ENCODE measurements at places on chromosomes 5 and 9.

DNA sequence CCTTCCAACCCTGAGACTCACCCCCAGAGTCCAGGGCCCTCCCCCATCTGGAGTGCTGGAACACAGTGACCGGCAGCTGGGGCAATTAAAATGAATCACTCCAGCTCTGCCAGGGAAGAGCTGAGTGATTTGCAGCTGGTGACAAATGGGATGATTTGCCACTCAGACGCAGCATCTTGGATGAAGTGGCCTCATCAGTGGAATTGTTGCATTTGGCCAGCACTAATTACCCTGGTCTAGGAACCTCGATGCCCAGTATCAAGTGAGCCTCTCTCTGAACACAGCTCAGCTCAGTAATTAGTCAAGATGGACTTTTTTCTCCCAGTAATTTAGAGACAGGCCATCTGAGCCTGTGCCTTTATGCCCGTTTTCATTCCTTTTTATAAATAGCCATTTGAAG lies 259.5 kb downstream of the GRIA1 start:
- no peak for DNase-seq

- DNase-seq, result no peak
These were observed 10.0 kb upstream of the CAVIN4 start for GRCh38 chr9:100567856-100568255.

GRCh38 chr5:124783794-124784193 lies 37.4 kb upstream of the ZNF608 start:
- no peak for DNase-seq

DNA sequence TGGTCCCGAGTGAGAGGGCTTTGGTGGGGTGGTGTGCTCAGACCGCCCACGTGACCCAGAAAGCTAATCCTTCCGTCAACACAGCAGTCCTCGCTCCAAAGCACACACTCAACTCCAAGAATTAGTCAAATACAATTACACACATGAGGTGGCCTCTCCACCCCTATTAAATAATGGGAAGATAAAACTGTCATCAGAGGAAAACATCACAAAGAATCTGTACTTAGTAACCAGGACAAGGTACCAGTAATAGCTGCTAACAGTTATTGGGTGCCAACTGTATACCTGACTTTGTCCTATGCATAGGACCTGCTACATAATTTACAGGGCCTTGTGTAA lies 222.8 kb downstream of the HSPA4 start:
- no peak for DNase-seq

- DNase-seq, result peak; percentile 51
These were observed 406.9 kb upstream of the ACTBL2 start for GRCh38 chr5:57889558-57889957.

DNA sequence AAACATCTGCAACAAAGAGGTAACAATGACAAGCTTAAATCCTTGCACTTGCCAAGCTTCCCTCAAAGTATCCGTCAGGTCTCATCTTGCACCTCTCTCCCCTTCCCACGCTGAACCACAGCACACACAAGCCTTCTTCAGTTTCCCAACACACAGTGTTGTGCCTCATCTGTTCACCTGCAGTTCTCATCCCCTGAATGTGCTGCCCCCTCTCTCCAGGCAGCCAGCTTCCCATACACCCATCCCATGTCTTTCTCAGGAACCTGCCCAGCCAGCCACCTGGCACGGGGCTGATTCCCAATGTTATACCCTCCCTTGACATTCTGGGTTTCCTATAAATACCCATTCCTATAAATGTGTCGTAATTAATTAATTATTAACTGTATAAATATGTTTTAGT lies 314.8 kb downstream of the PRELID2 start:
- DNase-seq, result no peak

GRCh38 chr9:136451221-136451877 lies 11.7 kb upstream of the INPP5E start:
- DNase-seq, result no peak

All from kidney capillary endothelial cell (primary cell).